CD4-positive, alpha-beta T cell (primary cell): ENCODE measurements at places on chromosomes 11 and 22. TPM values are rescaled to one million over a fixed set of nuclear protein-coding genes. Genes with fewer than 3 reads are reported as not detected.

FREY1 gene
- total RNA-seq = 5.7 TPM

LRRN4CL gene
- total RNA-seq = not detected

B4GALNT4 gene
- total RNA-seq = 6.0 TPM

AIFM3 gene
- 0.41 TPM for total RNA-seq

FLRT1 gene
- total RNA-seq = not detected

CNGA4 gene
- total RNA-seq = not detected

ZC3H7B gene
- 32.7 TPM for total RNA-seq
